ENCODE measurements at places on chromosomes 1 and 21.
A peak's percentile ranks its signal among the peaks of the same experiment; 100 is the strongest.

DNA sequence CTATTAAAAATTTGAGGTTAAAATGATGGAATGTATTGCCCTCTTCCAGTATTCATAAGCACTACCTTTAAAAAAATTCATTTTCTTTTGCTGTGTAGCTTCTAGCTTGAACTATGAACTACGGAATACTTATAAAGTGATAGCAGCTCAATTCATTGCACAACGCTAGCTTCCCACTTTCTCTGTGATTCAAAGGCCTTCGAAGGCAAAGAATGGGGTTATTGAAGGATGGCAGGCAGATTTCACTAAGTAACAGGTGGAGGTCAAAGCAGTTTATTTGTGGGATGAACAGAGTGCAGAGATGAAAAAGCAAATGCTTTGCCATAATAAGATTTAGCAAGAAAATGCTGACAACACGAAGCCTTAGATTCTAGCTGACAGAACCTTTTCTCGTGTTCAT lies 290.6 kb downstream of the NFIA start:
- no peak for DNase-seq

DNA sequence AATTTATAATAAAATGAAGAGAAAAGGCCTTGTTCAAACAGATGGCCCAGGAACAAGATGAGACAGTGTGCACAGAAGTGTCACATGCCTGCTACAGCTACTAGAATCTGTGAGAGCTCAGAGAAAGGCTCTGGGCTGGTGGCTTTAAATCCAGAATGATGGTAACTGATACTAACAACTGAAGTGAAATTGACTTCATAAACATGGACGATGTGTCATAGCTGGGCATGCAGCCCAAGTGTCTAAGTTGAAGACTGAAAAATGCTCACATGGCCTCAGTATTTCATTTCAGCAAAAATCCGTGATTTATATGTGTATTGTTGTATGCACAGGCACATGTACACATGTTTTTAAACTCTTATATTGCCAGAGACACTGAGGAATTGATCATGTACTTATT lies 208.3 kb upstream of the RUNX1 start:
- no peak for DNase-seq

GRCh38 chr1:196545222-196545621 lies 63.0 kb downstream of the KCNT2 start:
- no peak for DNase-seq

DNA sequence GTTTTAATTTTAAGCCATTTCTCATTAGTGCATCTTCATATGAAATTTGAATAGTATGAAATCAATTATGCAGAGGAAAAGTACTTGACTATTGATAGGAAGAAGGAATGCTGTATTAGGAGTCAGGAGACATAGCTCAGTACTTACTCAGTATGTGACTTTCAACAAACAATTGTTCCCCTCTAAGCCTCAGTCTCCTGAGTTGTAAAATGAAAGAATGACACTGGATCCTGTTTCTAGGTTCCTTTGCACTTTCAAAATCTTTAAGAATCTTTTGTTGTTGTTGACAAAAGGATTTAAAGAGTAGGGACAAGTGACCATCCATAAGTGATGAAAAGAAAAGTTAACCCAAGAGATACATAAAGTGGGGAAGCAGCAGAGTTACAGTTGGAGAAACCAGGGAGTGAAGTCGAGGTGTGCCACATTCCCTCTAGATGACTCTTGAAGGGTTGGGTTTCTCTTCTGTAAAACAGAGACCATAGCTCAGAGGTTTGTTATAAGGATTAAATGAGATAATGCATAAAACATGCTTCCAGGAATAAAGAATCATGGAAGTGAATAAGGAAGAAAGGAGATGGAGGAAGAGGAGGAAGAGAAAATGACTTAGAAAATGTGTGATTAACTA lies 105.7 kb upstream of the KCNJ15 start:
- DNase-seq, result no peak

DNA sequence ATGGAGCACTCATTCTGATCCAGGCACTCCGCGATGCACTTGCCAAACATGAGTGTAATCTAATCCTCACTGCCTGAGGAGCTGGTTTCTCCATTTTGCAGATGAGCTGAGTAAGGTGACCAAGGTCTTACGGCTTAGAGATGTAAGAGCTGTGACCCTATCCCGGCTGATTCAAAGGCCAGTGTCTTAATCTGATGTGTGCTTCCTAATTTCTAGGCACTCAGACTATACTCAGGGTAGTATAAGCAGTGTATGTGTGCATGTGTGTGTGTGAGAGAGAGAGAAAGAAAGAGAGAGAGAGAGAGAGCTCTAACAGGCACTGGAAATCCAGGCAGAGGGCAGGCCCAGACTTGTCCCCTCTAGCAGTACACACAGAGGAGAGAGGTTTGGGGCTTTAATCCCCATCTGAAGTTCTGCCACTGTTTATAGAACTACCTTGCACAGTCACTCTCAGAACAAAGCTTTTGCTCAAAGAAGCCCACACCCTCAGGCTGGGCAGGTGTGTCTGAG lies 188.2 kb downstream of the ZBTB18 start:
- peak; percentile 56 for DNase-seq

DNA sequence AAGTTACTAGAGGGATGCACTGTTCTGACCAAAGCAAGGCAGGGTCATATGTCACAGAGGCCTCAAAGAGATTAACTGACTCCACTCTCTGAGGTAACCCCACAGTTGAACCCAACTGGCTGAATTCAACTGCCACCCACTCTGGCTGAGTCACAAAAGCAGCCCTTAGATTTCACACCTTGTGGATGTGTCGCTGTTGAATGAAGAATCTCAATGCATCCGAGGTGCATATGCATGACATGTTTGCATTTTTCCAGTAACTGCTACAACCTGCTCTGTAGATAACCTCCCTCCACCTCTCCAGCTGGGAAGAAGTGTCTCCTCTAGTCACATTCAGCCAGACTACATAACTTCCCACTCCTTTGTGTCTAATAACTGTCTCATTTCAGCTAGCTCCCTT lies 27.9 kb upstream of the KIF21B start:
- no peak for DNase-seq

- DNase-seq, result no peak
Observed at GRCh38 chr1:246597340-246597739, 31.1 kb downstream of the CNST start.

DNA sequence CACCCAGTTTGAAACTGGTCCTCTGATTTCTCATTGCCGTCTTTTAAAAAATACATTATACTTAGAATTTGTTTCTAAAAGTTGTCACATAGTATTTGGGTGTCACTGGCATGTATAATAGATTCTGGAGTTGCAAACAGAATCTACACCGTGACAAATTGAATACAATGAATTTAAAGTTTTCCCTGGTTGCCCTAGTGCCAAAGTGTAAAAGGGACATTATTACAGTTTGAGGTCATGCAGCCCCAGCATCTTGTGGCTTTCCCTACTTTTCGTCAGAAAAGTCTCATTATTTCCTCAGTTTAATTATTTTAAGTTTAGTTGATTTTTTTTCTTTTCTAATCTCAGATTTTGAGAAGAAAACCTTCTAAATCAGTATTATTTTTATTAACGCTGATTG lies 155.9 kb downstream of the DISP1 start:
- DNase-seq, result no peak

- no peak for DNase-seq
Observed at GRCh38 chr1:1141911-1142250, 26.0 kb upstream of the C1orf159 start.

GRCh38 chr1:40861224-40862003 lies 749 bp downstream of the CITED4 start:
- DNase-seq, result no peak

- DNase-seq, result no peak
Observed at GRCh38 chr1:31576743-31577455, 584 bp downstream of the TINAGL1 start.

DNA sequence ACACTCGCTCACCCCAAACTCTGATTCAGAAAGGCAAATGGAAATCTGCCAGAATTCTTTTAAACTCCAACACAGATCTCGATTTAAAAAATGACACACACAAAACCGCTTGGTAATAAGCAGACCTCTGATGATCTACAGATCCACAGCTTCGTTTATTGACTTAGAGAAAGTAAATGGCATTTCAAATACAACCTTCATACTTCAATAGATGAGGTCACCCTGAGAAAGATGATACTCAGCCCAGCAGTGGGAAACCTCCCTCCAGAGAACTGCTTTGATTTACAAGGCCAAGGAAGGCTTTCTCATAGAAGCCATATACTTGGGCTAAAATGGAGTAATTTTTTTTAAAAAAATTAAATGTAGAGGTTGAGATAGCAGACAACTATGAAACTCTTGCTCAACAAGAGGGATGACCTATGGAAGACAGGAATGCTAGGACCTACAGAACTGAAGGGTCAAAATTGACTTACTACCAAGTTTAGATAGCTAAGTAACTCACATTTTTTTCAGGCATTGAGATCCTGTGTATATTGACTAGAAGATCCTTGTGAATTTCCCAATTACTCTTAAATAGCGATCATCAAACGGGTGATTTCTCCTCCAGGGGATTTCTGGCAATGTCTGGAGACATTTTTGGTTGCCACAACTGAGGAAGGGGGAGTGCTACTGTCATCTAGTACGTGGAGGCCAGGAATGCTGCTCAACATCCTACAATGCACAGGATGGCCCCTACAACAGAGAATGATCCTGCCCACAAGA lies 143.9 kb downstream of the CLIC6 start:
- no peak for DNase-seq

GRCh38 chr1:25987951-25988350 lies 9.9 kb downstream of the PAFAH2 start:
- no peak for DNase-seq

DNA sequence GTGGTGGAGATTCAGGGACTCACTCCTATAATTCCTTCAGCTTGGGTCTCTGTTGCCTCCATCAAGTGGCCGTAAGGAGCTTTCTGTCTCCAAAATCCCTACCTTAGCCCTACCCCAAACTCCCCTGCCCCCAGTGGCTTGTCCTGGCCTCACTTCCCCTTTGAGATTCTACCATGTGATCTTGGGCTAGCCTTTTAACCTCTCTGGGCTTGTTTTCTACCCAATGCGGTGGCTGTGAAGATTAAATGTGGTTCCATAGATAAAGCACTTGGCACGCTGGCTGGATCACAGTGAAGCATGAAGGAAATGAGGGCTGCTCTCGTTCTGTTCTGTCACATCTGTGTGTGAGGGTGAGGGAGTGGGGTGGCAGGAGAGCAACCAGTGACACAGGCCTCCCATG lies 43.6 kb downstream of the FAAH start:
- DNase-seq, result no peak

- no peak for DNase-seq
Observed at GRCh38 chr1:199724049-199724448, 303.5 kb upstream of the NR5A2 start.

- no peak for DNase-seq
Observed at GRCh38 chr1:115348636-115349035, 10.6 kb upstream of the NGF start.

DNA sequence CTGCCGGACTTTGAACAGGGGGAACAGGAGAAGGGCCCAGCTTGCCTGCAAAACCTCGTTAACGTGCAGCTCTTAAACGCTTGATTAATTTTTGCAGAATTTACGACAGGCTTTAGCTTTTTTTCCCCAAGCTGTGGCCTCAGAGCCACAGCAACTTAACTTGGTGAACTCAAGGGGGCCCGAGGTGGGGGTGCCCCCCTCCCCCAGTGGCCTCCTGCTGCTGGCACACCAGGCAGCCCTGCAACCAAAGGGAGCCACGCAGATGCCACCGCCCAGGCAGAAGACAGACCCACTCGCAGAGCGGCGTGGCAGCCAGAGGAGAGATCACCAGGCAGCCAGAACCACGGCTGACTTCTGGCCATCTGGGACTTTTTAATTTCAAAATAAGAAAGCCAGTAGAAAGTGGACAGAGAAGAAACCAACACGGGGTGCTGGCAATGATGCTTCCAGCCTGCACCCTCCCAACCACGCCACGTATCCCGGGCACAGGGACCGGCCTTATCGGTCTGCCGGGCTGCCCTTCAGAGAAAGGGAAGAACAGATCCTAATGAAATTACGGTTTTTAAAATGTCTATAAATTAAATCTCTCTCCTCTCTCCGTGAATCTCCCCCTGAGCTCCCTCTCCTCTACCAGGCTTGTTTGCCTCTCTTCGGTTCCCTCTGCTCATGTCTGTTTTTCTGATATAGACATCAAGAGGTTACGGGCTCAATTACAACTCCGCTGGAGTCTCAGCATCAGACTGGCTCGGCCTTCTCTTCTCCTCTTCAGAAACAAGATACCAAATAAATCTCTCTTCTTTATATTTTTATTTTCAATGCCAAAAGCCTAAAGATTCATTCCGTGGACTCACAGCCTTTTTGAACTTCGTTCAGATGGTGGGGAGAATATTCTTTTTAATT lies 6.4 kb downstream of the CASZ1 start:
- no peak for DNase-seq

DNA sequence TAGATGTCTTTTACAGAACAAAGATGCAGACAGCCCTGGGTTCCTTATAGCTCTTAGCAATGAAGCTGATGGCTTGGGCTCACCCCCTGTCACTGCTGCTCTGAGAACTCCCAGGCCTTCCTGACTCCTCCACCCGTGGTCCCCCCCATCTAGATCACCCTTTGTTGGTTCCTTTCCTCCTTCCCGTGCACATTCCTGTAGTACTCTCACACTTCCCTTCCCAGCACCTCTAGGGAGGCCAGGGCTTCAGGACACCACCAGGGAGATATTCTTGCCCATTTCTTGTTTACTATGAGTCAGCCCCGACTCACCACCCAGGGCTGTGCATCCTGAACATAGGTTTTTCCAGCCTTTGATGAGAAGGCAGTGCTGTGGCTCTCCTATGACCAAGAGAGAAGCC lies 14.4 kb upstream of the NOS1AP start:
- no peak for DNase-seq

DNA sequence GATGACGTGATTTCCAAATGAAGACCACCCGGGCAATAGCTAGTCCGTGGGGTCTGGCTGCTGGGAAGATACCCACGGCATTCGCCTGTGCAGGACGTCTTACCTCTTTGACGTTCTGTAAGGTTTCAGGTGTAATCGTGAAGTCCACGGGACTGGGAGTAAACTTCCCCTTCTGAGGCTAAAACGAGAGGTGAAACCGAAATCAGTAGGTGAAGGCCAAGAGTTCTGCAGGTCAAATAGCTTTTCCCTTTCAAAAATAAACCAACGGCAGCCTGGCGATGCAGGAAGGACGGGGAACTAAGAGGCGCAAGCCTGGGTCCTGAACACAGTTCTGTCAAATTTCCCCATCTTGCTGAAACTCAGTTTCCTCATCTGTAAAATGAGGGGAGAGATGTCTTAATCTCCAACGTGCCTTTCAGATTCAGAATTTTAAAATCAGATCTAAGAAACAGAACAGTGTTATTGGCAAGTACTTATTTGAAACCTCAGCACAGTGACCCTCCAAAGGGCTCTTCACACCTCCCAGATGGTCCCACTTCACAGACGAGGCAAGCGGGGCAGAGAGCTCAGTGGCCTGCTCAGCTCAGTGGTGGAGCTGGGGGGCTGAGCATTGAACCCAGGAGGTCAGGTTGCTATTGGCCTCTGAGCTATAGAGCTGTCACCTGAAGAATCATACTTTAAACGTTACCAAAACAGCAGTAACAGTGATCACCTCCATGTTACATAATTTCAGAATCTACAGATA lies 34.7 kb downstream of the VPS26C start:
- peak; percentile 76 for DNase-seq

DNA sequence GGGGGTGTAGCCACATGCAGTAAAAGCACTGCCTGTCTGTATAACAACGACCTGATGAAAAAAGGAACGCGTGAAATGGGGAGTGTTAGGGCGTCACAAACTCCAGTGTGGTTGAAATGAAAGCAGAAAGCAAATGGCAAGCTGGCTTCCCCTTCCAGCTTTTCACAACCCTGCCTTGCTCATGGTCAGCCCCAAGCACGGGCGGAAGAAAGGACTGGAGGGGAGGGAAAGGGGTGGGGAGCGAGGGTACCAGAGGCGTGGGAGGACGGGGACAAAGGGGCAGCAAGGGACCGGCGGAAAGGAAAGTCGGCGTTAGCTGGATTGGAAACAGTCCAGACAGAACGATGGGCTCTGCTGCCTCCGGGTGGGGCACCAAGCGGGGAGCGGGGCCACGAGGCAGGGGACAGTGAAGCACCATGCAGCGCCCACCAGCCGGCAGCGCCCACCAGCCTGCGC lies 9.6 kb downstream of the VPS26C start:
- no peak for DNase-seq

Data from GM12865 (cell line).